ENCODE measurements at places on chromosomes 2 and 18. TPM values are rescaled to one million over a fixed set of nuclear protein-coding genes. Genes with fewer than 3 reads are reported as not detected.

The CDK15 gene
- total RNA-seq = 4.2 TPM

The ASAP2 gene
- total RNA-seq = 11.3 TPM

The MAP3K19 gene
- total RNA-seq = 1.3 TPM

DNA sequence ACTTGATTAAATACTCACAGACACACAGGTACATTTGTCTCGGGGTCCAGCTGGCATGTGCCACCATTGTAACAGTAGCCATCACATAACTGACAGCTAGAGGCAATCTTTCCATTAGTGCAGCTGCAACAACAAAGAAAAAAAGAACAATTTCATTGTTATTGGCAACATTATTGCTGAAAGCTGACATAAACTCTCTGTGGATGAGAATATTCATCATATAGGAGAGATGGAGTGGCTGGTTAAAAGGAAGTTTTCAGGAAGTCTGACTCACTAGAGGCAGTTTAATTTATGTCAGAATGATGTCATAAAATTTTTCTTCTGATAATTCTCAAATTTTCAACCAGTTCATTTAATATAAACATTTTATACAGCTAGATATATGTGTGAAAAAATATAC is 1490.0 kb upstream of the NXPH2 start:
- H3K4me3 ChIP-seq = no peak overlapping the region
- DNase-seq = no peak

- no peak for DNase-seq
- H3K36me3 ChIP-seq = no peaks in the 10 kb centered on the region
- H3K27me3 ChIP-seq = no peaks in the 10 kb centered on the region
- H3K4me3 ChIP-seq = no peak overlapping the region
- H3K4me1 ChIP-seq = peaks cover 3% of the 10 kb centered on the region
Observed at GRCh38 chr2:12615509-12615908, 101.2 kb upstream of the TRIB2 start.

DNA sequence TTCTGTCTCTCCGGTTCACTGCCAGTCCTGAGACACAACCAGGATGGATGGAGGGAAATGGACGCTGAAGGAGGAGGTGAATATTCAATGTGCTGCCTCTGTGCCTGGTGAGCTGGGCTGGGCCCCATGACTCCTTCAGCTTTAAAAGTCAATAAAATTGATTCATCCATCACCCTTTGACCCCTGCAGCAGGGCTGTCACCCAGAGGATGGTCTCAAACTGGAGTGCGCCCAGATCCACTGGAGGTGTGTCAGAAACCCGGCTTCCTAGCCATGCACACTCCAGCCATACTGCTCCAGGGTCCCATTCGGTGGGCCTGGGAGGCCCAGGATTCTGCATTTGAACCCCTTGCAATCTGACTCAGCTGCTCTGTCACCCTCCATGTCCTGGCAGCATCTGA is 94.1 kb upstream of the BOD1L2 start:
- no peaks in the 10 kb centered on the region for H3K4me1 ChIP-seq
- H3K36me3 ChIP-seq = no peaks in the 10 kb centered on the region
- no peak for DNase-seq

- no peak overlapping the region for H3K4me3 ChIP-seq
- no peaks in the 10 kb centered on the region for H3K4me1 ChIP-seq
- no peak overlapping the region for H3K27ac ChIP-seq
Observed at GRCh38 chr2:160194946-160195345, 5.1 kb downstream of the ITGB6 start.

- no peak for DNase-seq
- H3K4me1 ChIP-seq = no peaks in the 10 kb centered on the region
- H3K36me3 ChIP-seq = no peaks in the 10 kb centered on the region
Observed at GRCh38 chr2:43737097-43737854, 36.6 kb upstream of the DYNC2LI1 start.

GRCh38 chr2:64327129-64327509 is 126.8 kb upstream of the LGALSL start:
- H3K4me3 ChIP-seq = peak overlapping the region; percentile 3
- no peak for DNase-seq
- no peaks in the 10 kb centered on the region for H3K36me3 ChIP-seq
- no peaks in the 10 kb centered on the region for H3K27me3 ChIP-seq
- H3K27ac ChIP-seq = no peak overlapping the region
- peaks cover 6% of the 10 kb centered on the region for H3K4me1 ChIP-seq

DNA sequence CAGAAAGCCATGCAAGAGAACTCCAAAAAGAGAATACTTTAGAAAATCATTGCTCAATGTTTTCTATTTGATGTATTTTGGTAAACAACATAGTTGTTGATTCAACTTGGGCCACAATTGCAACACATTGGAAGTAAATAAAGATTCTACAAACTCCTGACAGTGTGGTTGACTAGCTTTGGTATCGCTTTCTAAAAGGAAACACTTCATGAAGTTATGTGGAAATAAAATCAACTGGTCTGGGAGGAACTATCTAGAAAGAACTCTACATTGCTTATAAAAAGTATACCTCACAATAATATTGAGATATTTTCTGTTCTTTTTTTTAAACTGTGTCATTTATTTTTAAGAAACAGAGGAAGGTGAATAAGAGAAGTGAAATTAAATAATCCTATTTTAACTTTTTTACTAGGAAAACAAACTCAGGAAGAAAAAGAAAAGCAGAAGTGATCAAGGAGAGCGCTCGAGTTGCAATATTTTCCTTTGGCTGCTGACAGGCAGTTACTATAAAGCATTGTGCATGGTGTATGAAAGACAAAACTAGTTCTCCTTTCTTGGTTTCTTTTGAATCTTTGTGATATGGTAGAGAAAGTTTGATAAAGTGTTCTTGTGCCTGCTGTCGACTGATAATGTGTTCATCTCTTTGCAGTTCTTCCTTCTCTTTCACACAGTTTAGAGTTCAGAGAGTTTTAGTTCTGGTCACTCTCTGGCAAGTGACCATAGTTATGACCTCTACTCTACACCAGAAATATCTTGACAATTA is 3.0 kb downstream of the DHRS9 start:
- no peak overlapping the region for H3K4me3 ChIP-seq
- H3K36me3 ChIP-seq = no peaks in the 10 kb centered on the region
- H3K27me3 ChIP-seq = no peaks in the 10 kb centered on the region
- DNase-seq = no peak

All from ovary (tissue), 10 donors.